Muscle of leg (tissue), 16 donors: ENCODE measurements at places on chromosomes 16 and 17. TPM values are rescaled to one million over a fixed set of nuclear protein-coding genes. Genes with fewer than 3 reads are reported as not detected.

DNA sequence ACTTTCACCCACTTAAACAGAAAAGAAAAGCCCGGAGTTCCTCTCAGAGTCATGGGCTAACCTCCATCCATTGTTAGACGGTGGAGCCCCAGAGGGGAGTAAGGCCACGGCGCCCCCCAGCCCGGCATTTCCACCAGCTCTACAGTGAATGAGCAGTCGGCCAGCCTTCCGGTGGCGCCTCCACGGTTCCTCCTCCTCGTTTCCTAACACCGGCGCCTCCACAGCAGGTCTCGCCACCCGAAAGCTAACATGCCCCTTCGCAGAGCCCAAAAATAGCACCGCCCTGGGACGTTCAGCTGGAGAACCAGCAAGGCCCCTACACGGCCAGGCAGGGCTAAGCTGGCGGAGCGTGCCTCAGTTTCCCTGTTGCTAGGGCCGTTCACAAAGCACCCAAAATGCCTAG lies 858 bp downstream of the MMD start:
- DNase-seq: peak; percentile 45

GRCh38 chr17:58692239-58693055 lies at the start of gene RAD51C:
RAD51C (plus strand) TSS chr17:58692602; CDS start chr17:58692644, 42 bp downstream.
- peak; percentile 94 for DNase-seq

The CD7 gene
- total RNA-seq: 0.22 TPM

The FMNL1 gene
- total RNA-seq: 1.2 TPM

DNA sequence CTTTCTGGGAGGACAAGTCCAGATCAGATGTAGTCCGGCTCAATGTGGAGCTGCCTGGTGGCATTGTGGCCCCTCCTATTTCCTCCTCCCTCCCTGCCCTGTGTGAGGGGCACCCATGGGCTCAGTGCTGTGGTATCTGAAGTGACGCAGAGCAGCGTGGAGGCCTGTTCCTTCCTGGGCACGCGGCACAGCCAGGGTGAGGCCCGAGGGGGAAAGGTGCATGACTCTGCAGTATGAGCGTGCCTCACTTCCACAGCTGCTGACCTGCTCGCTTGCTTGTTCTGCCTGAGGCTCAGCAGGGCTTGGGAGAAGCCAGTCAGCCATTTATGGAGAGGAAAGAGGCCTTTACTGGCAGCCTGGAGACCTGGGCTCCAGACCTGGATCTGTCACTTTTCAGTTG lies 11.7 kb downstream of the TMEM238L start:
- DNase-seq: peak; percentile 24
